Mammary microvascular endothelial cell (primary cell): ENCODE measurements at places on chromosomes 12 and 14. TPM values are rescaled to one million over a fixed set of nuclear protein-coding genes. Genes with fewer than 3 reads are reported as not detected.

Gene SERPINA10
- total RNA-seq: not detected in 2 replicates

Gene TCL1A
- not detected in 2 replicates for total RNA-seq

Gene SYNDIG1L
- not detected in 2 replicates for total RNA-seq

Gene GDF11
- 2.5 and 3.3 TPM in 2 replicates for total RNA-seq

Gene BAG5
- 21.3 and 27.7 TPM in 2 replicates for total RNA-seq

Gene SLC4A8
- total RNA-seq: 1.2 and 1.9 TPM in 2 replicates
